ENCODE measurements at places on chromosomes 3 and 15. TPM values are rescaled to one million over a fixed set of nuclear protein-coding genes. Genes with fewer than 3 reads are reported as not detected.

Gene CCDC191
- 0.83 TPM for total RNA-seq

GRCh38 chr3:9795207-9795606, 2.3 kb downstream of the ARPC4 start:
- no peak for DNase-seq

DNA sequence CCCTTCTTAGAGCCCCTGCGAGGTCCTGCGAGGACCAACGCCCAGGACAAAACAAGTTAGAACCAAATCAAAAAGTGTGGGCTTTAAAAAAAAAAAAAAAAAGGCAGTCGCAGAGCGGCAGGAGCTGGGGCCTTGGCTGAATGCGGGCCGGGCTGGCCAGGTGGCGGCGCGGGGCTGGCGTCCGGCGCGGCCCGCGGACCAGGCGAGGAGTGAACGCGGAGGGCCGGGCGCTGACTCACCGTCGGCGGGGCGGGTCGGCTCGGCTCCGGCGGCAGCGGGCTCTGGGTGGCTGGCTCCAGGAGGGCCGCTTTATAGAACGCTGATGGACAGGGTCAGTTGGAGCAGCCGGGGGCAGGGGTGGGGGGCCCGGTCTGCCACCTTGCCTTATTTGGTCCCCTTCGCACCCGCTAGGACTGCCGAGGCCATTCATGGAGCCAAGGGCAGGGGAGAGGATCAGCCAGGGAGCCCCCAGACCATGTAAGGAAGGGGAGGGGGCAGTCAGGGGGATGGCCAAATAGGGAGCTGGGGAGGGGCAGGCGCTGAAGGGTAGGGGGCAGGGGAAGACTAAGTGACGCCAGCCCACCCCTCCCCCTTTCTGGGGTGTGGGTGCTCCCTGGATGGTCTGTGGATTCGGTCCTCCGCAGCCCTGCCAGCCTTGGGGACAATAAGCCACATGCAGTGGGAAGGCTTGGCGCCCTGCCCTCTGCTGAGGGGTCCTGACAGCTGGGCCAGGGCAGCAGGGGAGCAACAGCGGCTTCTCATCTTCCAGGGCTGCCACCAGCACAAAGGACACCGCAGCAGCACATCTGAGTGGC, at the start of gene ACTC1:
Gene ACTC1 (minus strand): TSS at position 283 of the 815 bp plus-strand sequence. CDS start 741 bp downstream, outside the sequence.
- peak; percentile 52 for DNase-seq

- no peak for DNase-seq
Measured at GRCh38 chr3:17972959-17973906, 230.8 kb upstream of the TBC1D5 start.

GRCh38 chr15:78012643-78013077, 64.9 kb downstream of the TBC1D2B start:
- DNase-seq = no peak

DNA sequence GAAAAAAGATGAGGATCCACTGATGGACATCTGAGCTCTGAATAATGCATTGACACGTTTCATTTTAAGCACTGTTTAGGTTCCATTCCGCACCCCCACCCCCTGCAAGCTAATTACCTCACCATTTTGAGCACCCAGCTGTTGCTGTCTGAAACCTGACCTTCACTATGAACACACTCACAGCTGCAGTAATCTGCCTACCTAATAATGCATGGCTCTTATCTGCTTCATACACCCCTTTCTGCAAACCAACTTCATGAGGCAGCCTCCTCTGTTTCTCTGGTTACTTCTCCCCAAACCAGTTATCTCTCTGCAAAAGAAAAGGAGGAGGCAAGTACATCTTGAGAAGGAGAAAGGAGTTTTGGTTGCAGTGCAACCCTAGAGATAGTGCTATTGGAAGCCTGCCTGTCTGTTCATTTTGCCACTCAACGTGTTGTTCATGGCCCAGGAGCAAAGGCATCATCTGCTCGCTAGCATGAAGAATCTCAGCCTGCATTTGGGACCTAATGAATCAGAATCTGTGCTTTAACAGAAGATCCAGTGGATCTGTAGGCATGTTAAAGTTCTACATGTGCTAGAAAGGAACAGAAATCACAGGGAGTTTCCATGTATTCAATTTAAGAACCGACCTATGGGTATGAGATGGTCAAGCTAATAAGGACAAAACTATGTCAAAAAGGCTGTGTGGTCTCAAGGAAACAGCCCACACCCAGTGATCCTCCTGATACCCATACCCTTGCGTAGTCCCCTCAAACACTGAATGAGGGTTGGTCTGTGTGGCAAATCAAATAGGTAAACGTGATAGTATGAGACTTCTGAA, 87.2 kb downstream of the MB21D2 start:
- peak; percentile 54 for DNase-seq

Gene SNTN
- total RNA-seq = not detected

- no peak for DNase-seq
Measured at GRCh38 chr3:882533-882932, 210.3 kb upstream of the CNTN6 start.

DNA sequence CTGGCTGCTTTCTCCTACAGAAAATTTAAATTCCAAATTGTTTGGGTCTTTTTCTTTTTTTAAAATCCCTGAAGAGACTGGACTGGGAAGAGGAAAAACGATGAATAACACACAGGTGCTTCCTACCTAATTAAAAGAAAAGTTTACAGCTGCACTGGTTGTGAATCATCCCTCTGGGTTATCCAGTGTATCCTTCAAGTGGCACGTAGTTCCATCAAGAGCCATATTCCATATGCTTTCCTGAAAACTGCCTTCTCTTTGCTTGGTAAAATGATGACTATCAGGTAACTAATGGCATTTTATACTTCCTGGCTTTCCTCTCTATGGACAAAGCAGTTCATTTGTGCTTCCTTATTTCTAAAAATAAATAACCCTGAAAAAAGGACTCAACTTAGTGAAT, 123.2 kb downstream of the MAGI1 start:
- DNase-seq = no peak

DNA sequence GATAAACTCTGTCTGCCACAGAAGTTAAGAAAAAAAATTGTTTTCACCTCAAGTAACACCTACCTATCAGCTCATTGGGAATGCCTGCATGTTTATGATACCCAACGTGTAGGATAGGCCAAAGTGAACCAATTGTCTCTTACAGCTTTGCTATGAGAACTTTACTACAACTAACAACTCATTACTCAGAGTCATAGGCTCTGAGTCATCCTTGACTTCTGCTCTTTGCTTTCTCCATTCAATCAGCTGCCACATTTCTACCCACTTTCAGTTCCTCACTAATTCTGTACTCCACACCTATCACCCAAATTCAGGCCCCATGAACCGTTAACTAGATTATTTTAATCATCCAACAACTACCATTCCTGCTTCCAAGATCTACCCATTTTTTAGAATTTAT, 843.9 kb downstream of the TUSC7 start:
- DNase-seq = peak; percentile 72

GRCh38 chr15:60223176-60223575, 174.6 kb downstream of the ANXA2 start:
- no peak for DNase-seq

- peak; percentile 17 for DNase-seq
Measured at GRCh38 chr3:180871901-180872300, 40.6 kb upstream of the FXR1 start.

Gene REC114
- total RNA-seq = not detected

- no peak for DNase-seq
Measured at GRCh38 chr3:52470920-52471319, 15.5 kb downstream of the NISCH start.

Gene ACOX2
- total RNA-seq = 17.8 TPM

Gene RBP2
- not detected for total RNA-seq

GRCh38 chr15:94306700-94307650, 75.6 kb downstream of the MCTP2 start:
- peak; percentile 86 for DNase-seq

Gene CLDN1
- 4.7 TPM for total RNA-seq

Data from IMR-90 (cell line).